ENCODE measurements at places on chromosomes 3 and 15.

- DNase-seq = peak; percentile 22
Observed at GRCh38 chr15:40232625-40233070, 6.2 kb upstream of the PAK6 start.

DNA sequence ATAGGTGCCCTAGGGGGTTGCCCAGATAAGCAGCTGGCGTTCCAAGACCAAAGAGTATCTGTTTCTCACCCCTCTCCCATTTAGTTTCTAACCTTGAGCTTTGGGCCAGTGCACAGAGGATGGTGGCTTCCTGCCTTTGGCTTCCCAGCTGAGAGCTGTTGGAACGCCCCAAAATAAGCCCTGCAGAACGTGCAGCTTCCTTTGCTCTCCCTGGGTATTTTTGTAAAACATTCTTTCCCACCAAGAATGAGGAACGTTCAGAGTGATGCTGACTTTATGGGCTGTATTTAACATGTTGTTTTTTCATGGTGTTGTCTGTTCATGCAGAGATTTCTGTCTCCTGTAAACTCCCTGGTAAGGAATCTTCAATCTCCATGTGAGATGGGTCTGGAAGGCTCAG lies 63.8 kb downstream of the LPP start:
- DNase-seq = no peak

GRCh38 chr3:177611752-177612334 lies 414.6 kb upstream of the TBL1XR1 start:
- DNase-seq = peak; percentile 35

DNA sequence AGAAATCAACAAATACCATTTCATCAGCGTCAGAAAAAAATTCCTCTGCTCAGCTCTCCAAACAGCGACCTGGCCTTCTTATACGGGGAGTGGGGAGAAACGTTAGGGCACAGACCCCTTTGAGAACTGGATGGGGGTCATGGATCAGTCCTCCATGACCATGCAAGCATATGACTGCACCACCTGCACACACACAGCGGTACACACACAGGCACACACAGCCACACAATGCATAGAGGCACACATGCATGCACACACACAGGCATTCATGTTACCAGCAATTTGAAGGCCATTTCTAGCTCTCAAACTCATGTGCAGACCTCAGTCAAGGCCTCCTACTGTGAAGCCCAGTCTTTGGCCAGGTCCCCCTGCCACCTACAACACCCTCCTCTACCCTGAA lies 50.2 kb downstream of the SLC41A3 start:
- DNase-seq = no peak

- DNase-seq = no peak
Observed at GRCh38 chr15:75325922-75326321, 9.9 kb upstream of the COMMD4 start.

DNA sequence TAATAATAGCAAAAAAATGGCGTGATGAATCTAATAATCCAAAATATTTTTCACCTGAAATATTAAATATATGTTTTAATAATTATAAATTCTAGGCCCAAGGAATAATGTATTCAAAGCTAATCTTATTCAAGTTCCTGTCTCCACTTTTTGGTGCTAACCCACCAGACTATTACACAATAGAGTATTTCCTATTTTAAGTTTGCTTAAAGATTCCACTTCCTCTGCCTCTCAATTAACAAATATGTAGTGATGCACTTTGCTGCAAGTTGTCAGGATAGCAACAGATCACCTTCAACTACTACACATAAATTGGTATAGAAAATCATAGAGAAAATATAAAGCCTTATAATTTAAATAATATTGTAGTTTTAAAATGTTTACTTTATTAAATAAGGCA lies 467.5 kb downstream of the C3orf38 start:
- no peak for DNase-seq

GRCh38 chr3:115281697-115282675 lies 134.9 kb upstream of the ZBTB20 start:
- DNase-seq = no peak

GRCh38 chr15:68518785-68519430 lies 59.9 kb upstream of the CORO2B start:
- DNase-seq = peak; percentile 7

- DNase-seq = no peak
Observed at GRCh38 chr3:112448939-112449338, 50.3 kb downstream of the BTLA start.

DNA sequence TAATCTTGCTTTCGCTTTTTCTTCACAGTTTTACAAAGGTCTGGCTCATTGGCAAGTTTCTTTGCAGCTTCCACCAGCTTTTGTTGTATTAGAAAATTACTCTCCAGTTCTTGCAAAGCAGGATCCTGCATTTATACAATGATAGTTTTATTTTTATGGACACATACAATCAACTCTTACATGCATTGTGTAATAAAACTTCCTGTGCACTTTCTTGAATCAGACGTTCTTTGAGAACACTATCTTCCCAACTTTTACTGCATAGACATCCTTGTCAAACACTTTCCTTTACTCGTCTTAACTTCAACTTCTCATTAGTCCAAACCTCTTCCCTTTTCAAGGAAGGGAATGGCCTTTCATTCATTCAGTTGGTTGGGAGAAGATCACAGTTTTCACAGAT lies 71.4 kb upstream of the LMOD3 start:
- no peak for DNase-seq

DNA sequence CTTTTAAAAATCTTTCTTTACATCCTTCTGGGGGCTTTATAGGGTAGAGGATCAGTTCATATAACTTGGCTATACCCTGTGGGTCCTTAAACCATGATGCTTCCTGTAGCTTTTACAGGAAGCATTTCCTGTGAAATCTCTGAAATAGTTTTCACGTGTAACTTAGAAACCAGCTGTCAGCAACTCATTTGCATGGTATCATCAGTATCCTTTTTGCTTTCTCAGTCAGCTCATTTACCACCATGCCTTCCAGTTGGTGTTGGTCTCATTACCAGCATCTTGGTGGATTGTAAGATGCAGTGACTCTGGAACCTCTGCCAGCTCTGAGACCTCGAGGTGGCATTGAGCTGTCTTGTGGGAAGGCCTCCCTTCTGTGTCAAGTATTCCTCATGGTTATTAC lies 96.7 kb upstream of the MYZAP start:
- DNase-seq = no peak

GRCh38 chr3:126102530-126102951 lies 18.6 kb upstream of the SLC41A3 start:
- no peak for DNase-seq

- DNase-seq = no peak
Observed at GRCh38 chr3:77718311-77718710, 678.4 kb downstream of the ROBO2 start.

DNA sequence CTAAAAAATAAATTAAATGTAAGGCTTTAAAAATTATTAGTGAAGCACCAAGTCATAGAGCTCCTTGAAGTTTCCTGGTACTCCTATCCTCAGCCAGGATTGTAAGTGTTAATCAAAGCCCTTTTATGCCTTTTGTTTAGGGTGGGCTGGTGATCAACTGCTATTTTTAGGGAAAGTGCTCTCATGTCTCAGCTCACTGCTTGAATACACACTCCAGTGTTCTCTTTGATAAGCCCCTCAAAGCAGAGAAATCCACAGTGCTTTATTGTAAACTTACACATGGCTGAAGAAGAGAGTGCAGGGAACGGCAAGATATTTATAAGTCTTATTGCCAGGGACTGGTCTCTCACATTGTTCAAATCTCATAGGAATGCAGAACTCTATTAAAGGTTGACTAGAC lies 156.4 kb upstream of the AZI2 start:
- no peak for DNase-seq

DNA sequence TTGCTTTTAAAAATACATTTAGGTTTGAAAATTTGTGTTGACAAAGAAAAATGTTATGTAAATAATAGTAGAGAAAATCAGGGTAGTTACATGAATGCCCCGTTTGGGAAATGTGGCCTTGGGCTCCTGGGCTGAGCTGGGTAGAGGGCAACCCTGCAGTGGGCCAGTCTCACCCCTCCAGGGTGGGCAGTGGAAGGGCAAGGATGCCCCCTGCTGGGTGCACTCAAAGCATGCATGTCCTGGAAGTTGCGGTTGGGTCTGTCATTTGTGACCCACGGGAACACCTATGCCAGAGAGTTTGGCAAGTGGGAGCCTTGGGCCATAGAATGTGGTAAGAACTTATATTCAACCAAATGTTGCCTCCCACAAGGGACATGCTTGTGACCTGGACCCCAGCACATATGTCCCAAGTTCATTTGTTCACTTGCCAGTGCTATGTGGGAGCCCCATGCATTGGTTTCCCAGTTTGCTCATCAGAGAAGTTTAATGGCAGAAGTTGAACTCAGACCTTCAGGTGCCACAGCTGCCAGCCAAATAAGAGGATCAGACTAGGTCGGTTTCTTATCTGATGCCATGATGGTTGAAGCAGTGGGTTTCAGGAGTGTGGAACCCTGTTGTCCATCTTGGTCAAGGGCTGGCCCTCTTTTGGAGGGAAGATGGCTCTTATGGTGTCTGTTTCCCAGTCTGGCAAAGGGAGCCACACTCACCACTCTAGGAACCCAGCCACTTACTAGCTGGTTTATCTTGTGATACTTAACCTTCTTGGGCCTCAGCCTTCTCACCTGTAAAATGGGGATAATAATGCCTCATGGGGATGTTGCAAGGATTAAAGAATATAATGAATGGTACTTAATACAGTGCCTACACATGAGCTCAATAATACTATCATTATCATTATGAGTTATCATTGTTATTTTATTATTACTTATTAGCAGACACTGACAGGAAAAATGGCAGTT lies 2.5 kb upstream of the PLCB2 start:
- no peak for DNase-seq

DNA sequence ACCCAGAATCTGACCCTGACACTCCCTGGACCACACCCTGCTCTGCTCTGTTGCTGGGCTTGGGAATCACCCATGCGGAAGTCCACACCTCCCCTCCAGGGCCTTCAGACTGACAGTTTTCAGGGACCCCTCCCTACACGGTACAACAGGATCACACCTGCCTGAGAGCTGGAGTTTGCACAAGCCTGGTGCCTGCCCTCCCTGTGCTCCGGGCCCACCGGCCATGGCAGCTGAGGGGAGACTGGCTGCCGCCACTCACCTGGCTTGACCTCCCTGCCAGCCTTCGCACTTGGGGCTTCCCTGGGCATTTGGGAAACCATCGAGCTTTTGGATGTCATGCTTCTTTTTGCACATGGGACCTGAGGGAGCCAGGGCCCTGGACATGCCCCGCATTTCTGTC lies 95.9 kb upstream of the ANKRD34C start:
- DNase-seq = no peak

- no peak for DNase-seq
Observed at GRCh38 chr15:87661454-87662355, 594.8 kb downstream of the NTRK3 start.

DNA sequence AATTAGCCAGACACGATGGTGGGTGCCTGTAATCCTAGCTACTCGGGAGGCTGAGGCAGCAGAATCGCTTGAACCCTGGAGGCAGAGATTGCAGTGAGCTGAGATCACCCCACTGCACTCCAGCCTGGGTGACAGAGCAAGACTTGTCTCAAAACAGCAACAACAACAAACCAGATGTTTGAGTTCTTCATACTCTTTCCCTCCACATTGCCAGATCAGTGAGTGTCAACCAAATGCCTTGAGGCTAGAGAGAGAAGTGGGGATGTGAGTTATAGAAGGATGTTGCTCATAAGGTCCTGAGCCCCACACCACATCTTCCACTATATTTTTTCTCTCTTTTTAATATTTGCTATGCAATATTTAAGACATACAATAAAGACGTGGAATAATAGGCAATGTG lies 19.8 kb downstream of the MAPKBP1 start:
- DNase-seq = no peak

DNA sequence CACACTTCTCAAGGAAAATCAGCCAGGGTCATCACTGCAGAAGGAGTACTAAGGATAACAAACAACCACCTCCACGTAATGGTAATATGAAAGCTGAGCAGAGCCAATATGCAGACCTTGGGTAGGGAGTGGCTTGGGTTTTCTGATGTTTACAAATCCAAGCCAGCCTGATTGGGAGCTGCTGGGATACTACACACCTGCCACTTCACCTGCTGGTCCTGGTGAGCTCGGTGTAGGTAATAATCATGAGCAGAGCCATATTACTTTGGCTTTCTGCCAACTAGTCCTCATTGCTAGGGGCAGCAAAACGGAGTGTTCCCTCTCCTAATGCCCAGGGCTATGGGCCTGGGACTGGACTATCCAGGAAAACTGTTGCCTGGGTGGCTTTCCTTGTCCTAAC lies 433.5 kb upstream of the PPP2R3A start:
- peak; percentile 41 for DNase-seq

- DNase-seq = no peak
Observed at GRCh38 chr15:59862191-59863155, 141.6 kb upstream of the FOXB1 start.

DNA sequence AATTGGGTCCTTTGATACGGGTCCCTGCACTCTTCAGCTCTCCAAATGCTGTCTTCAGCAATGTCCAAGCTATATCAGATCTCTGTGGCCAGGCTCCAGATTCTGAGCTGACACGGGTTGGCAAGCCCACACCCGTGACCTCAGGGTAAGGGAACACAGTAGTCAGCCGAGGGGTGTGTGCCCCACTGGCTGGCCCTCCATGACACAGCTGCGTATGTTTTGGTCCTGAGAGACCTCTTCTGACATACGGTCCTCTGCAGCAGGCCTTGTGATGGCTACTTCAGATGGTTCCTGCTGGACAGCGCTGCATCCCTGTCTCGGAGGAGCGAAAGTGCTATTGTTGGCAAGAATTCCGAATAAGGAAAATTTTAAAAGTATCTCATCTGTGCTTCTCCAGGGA lies 85.2 kb upstream of the ADAMTS17 start:
- no peak for DNase-seq

GRCh38 chr3:164465172-164465571 lies 613.1 kb downstream of the SI start:
- peak; percentile 9 for DNase-seq

All from NCI-H2171 treated with DMSO at 0.1 percent for 48 hours (cell line).